Cortex of kidney (tissue), 1 donor: ENCODE measurements at places on chromosomes 6 and 20.

DNA sequence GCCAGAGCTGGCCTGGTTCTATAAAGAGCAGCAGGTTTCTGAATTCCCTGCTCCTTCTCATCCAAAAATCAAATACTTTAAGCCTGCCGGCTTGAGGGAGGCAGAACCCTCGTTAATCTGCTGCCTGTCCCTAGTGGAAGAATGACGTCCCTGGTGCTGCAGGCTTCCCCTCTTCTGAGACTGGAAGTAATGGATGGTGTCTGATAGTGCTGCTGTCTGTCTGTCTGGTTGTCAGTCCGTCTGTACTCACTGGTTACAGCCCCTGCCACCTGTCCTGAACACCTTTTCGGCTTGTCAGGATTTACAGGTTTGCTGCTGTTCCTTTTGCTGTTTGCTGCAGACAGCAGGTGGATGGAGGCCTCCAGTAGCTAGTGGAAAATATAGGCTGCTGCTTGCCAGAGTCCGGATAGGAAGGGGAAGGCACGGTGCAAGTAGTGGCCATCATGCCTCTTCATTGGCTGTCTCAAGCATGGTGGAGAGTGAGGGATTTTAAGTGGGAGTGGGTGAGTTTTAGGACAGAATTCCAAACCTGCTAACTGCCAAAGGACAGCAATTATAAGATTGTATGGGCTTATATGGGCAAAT lies 2.5 kb downstream of the RIMS1 start:
- no peak for DNase-seq

- no peak for DNase-seq
Measured at GRCh38 chr6:158376631-158377081, 64.4 kb downstream of the TULP4 start.

GRCh38 chr6:132456700-132457143 lies 55.4 kb upstream of the MOXD1 start:
- DNase-seq: no peak

DNA sequence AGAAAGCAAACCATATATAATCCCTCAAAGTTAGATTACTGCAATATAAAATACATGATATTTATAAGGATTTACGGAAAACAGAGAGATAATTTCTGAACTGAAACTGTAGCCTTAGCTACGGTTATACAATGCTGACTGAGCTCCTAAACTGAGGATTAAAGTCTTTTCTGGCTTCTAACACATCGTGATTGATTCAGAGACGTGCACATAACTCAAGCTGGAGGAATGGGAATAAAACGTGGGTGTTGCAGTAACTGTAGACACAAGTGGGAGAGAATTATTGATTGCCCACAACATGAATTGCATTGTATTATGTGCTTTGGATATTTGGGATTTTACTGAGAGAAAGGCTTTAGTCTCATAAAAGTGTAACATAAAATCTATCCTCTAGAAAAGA lies 418.0 kb upstream of the OPRM1 start:
- DNase-seq: no peak

DNA sequence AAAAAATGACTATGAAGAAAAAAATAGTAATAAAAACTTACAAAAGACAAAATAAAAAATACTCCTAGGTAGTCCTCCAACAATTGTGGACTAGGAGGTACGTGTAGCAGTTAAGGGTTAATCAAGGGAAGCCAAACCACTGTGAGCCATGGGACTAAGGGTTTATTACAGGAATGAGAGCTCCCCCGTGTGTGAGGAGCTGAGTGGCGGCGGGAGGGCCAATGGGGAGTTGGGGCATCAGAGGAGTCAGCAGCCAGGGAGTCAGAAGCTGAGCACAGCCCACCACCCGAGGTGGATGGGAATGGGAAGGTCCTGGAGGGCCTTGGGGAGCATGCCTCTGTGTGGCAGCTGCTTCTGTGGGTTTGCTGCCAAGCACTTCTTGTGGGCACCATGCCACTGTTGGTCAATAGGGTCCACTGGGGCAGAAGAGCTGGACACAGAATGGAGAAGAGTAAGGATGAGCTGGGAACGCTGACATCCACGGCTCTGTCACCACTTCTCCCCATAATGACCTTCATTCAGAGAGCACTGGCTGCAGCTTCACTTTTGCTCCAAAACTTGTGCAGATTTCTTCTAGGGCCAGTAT lies 373.3 kb downstream of the CDKAL1 start:
- no peak for DNase-seq

- no peak for DNase-seq
Measured at GRCh38 chr6:131970076-131970859, 19.1 kb upstream of the CCN2 start.

DNA sequence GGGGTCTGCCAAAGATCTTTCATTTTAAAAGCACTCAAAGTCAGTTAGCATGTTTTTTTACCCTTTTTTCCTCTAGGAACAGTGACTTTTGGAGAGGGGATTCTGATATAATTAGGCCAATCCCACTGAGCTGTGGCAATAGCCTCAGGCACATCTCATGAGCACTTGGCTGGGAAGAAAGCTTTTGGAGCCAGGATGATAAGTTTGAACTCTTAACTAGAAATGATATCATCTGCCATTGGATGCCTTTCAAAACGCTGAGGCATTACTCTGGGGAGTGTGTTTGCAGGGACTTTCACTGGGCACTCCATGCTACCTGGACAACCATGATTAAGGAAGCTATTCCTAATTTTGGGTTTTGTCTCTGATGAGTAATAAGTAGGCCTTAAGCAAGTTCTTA lies 3.7 kb downstream of the SCGN start:
- DNase-seq: no peak

GRCh38 chr20:46816886-46817638 lies 77.6 kb upstream of the EYA2 start:
- no peak for DNase-seq

- no peak for DNase-seq
Measured at GRCh38 chr6:158856261-158856660, 37.1 kb upstream of the EZR start.

- no peak for DNase-seq
Measured at GRCh38 chr6:47071681-47072080, 29.5 kb upstream of the ADGRF1 start.

GRCh38 chr6:115982453-115982852 lies 78.2 kb downstream of the FRK start:
- DNase-seq: no peak

- DNase-seq: no peak
Measured at GRCh38 chr6:112044856-112045255, 9.0 kb upstream of the CCN6 start.

DNA sequence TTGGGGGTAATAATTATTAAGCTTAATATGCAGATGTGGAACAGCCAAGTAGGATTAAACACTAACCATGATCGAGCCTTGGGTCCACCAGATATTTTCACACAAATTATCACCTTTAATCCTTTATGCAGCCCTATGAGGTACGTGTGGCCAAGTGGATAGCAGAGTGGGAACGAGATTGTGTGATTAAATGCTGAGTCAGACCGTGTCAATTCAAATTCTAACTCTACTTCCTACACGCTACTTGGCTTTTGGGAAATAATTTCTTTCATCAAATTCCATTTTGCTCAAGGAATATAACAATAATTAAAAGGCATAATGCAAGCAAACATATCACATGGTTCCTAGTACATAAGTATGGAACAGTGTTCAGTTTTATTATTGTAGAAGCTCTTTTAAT lies 329.2 kb downstream of the CBLN4 start:
- DNase-seq: no peak

DNA sequence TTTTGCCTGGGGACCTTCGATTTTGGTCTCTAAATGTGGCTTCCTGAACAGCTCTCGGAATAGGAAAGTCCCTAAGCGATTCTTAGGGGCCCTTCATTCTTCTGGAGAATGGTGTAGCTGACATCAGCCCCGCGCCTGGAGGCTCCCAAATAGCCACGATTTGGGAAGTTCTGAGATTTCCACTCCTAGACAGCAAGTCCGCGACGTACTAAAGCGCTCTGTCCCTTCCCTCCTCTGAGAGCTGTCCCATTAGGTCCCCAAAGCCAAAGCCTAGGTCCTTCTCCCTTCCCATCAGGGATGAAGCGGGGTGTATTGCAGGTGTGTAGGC lies 756 bp downstream of the MOXD1 start:
- DNase-seq: no peak

- DNase-seq: no peak
Measured at GRCh38 chr6:52201046-52201445, 14.9 kb downstream of the IL17A start.
